Stimulated activated CD8-positive, alpha-beta memory T cell treated with anti-CD3 and anti-CD28 coated beads, Interleukin-4, amount 100 ng/mL, for 1 hour (primary cell): ENCODE measurements at places on chromosomes 5 and 9.

- DNase-seq = no peak
Observed at GRCh38 chr5:58188262-58188651, 271.6 kb downstream of the PLK2 start.

DNA sequence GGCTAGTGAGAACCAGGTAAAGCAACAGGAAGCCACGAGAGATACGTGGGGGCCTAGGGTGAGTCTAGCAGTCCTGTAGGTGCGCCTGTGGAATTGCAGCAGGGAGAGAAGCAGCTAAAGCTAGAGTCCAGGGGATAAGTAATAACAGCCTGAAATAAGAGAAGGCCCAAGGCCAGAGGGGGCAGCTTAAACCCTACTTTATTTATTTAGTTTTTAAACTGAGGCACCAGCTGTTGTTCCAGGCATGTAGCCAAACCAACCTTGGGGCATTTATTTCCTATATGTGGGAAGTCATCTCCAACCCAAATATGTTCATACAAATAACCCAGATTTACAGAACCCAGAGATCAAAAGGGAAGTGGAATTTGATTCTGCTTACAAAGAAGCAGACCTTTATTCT, 93.5 kb downstream of the GLDC start:
- DNase-seq = no peak

GRCh38 chr5:96220610-96221390, 212.2 kb downstream of the PCSK1 start:
- no peak for DNase-seq

DNA sequence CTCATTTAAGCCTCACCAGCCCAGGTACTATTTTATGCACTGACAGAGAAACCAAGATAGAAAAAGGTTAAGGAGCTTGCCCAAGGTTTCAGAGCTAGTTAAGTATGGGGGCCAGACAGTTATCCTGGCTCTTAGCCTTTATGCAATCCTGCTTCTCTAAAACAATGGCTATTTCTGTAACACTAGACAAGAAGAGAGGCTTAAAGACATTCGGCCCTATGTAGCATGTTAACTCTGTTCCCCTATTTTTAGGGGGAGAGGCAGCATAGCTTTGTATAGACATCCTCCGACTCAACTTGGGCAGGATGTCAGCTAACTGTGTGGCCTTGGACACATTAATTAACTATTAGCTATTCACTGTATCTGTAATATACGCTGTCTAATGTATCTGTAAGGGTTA, 54.6 kb downstream of the LHFPL2 start:
- DNase-seq = no peak

- DNase-seq = no peak
Observed at GRCh38 chr5:172063463-172064235, 57.2 kb upstream of the FBXW11 start.

DNA sequence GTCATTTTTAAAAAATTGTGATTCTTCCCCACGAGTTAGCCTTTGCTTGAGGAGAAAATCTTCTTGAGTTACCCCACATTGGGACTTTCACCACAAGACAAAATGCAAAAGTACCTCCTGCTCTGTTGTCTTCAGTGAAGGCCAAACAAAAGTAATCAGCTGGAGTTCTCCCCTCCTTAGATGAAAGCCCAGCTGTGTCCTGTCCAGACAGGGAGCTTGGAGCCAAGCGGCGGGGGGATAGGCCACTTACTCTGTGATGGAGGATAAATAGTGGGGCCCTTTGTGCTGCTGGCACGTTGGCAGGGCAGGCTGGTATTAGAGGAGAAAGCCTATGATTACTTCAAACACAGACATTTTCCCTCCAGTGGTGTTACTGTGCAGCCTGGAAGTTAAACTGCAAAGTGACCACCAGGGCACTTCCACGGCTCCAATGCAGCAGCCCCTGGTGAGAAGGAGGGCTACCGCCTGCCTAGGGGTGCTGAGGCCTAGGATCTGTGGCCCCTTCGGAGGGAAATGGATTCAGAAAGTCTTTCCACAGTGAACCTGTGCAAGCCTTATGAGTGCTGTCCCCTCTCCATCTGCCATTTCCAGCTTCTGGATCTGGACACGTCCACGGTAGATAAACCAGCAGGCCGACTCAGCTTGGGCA, 155.0 kb downstream of the TMEM167A start:
- no peak for DNase-seq

DNA sequence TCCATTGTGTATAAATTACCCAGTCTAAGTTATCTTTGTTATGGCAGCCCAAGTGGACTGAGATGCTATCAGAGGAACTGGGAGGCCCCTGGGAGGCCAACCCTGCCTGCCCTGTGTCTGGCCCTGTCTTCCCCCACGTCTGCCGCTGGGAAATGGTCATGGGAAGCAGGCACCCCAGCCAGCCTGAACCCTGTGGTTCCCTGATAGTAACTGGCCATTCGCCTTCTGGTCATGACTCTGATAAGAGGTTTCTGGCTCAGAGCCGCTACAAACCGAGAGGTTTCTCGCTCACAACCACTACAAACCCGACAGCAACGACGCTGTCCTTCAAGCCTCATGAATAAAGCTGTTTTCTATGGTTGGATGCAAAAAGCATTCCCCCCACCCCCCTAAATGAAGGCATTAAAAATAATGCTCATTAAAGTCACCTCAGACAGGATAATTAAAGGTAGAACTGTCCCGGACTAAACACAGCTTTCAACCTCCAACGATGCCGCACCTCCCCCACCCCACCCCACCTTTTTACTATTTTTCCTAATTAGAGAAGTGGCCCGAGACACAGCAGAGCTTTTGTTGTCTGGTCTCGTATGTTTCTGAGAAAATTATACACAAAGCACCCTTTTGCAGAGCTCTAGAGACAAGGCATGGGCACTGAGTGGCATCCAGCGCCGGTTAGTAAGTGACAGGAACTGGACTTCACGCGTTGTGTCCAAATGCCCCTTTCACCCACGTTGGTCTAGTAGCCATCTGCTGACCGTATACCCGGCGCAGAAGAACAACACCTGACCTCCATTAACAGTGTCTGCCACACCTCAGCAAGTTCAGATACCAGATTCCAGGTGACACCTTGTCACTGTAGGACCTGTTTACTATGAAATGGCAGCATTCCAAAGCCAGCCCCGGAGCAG, 140.8 kb downstream of the COL23A1 start:
- DNase-seq = no peak

- DNase-seq = no peak
Observed at GRCh38 chr9:104802110-104802509, 38.2 kb downstream of the NIPSNAP3B start.

- DNase-seq = no peak
Observed at GRCh38 chr5:15383469-15383868, 116.5 kb upstream of the FBXL7 start.

DNA sequence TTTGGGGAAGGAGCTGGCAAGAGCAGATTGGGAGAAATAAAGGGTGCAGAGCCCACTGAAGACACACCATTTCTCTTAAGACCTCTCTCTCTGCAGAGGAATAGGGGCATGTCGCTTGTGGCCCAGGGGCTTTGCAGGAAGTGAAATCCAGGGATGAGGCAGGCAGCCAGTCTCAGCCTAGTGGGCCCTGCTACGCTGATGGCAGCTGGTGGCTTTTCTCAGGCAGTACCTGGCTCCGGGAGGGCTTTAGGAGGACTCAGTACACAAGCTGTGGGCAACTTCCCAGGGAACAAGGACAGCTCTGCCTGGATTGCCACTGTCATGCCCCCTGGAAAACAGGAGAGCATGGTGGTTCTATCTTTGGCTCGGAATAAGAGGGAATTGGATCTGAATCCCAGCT, 76.2 kb upstream of the NEURL1B start:
- no peak for DNase-seq

DNA sequence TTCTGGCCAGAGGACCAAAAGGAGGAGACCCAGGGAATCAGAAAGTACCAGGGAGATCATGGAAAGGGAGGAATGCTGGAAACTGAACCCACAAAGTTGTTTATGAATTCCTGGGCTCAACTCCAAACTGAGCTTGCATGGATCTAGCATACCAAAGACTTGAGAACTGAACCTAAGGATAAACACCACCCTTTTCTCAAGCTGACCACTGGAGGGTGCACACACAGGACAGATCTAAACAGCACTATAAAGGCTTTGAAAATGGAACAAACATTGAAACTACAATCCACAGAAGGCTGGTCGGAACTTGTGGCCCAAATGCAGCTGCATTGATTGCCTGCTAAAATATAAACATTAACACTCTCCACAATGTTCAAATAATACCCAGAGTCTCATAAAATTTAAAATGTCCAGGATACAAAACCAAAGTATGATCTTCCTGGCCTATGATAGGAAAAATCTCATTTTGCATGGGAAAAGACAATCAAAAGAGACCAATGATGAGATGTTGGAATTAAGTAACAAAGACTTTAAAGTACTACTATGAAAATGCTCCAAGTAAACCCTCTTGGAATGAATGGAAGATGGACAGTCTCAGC, 15.6 kb upstream of the IRF1 start:
- DNase-seq = no peak

DNA sequence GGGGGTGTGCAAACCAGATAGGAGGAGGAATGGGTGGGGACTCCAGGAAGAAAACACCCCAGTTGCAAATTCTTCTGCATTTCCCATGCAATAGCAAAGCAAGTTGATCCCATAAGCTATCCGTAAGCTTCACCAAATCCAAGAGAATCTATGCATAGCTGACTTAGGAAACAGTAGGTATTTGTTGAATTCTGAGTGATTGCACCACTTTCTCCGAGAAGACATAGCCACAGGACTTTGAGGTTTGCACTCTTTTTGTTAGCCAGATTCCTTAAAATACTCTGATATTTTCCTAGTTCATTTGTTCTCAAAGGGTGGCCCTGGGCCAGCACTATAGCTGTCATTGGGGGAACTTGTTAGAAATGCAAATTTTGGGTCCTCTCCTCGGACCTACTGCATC, 271.9 kb downstream of the SLIT3 start:
- DNase-seq = no peak

- no peak for DNase-seq
Observed at GRCh38 chr9:97510797-97511654, 9.6 kb downstream of the TMOD1 start.

- no peak for DNase-seq
Observed at GRCh38 chr5:158212917-158213316, 354.0 kb upstream of the CLINT1 start.

DNA sequence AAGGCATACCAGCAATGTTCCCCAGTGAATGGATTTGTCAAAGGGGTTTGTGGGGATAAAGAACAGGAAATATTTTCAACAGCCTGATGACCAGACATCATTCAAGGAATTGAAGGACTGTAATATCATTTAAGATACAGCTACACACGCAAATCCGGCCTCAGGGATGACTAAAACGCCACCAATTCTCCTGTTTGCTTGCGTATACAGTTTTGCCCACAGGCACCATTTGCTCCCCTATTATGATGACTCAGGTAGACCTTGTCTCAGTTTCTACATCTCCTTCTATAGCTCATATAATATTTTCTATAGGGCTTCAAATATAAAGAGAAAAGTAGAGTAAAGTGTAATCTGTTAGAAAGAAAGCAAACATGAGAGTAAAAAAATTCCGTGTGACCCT, 29.7 kb upstream of the ITGA1 start:
- no peak for DNase-seq

- no peak for DNase-seq
Observed at GRCh38 chr9:98460704-98461103, 205.3 kb upstream of the TBC1D2 start.

GRCh38 chr5:77893225-77893860, 117.2 kb upstream of the TBCA start:
- DNase-seq = no peak

DNA sequence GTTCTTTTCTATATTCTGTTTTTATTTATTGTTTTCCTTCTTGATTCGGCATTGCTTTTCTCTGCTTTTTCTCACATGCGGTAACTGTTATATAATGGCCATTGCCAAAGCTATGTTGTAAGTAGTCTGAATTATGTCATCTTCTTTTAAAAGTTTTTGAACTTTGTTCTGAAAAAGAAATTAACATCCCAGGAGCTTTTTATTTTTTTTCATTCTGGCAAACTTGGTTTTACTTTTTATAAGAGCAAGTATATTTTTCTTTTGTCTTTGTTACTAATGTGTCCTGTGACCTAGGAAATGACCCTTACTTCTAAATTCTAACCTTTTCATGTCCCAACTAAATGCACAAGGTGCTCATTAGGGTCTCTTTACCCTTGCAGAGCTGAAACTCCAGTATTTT, 26.7 kb upstream of the IZUMO3 start:
- DNase-seq = no peak

DNA sequence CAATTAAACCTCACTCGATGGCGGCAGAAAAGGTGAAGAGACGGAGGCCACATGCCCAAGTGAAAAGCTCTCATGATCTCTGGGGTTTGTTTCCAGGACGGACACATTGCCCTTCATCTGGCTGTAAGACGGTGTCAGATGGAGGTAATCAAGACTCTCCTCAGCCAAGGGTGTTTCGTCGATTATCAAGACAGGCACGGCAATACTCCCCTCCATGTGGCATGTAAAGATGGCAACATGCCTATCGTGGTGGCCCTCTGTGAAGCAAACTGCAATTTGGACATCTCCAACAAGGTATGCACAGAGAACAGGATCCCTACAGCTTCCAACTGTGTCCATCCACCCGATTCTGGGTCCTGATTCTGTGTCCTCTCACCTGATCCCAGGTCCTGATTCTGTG, 74.5 kb upstream of the CTSL start:
- no peak for DNase-seq

DNA sequence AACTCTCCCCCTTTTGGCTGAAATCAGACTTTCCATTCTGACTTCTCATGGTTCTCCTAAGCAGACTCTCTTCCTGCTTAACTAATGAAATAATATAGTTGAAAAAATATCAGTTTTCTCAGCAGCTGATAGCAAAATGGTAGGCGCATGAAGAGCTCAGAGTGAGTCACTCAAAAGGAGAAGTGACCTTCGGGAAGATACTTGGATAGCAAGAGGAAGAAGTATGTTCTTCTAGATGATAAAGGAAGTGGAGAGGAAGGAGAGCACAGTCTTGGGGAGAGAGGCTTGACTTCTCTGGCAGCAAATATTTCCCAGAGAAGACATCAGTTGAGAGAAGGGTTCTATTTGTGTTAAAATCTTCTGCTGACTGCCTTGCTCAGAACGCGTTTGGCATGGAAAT, 101.5 kb downstream of the TAF11L14 start:
- no peak for DNase-seq

- no peak for DNase-seq
Observed at GRCh38 chr9:14312719-14313377, 1.1 kb downstream of the NFIB start.

DNA sequence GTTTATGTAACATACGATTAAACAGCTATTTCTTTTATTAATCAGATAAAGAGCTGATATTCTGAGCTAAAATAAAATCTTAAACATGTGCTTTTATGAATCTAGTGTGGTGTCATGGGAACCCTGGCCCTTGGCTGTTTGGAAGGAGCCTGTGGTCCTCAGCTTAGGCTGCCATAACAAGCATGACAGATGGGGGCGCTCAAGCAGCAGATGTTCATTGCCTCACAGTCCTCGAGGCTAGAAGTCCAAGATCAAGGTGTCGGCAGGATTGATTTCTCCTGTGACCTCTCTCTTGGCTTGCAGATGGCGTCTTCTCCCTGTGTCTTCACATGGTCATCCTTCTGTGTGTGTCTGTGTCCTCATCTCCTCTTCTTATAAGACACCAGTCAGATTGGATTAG, 448.2 kb downstream of the GADD45G start:
- no peak for DNase-seq
